ENCODE measurements at places on chromosomes 1 and 21.

GRCh38 chr1:201648066-201648906 lies 109.4 kb downstream of the NAV1 start:
- no peak for DNase-seq

DNA sequence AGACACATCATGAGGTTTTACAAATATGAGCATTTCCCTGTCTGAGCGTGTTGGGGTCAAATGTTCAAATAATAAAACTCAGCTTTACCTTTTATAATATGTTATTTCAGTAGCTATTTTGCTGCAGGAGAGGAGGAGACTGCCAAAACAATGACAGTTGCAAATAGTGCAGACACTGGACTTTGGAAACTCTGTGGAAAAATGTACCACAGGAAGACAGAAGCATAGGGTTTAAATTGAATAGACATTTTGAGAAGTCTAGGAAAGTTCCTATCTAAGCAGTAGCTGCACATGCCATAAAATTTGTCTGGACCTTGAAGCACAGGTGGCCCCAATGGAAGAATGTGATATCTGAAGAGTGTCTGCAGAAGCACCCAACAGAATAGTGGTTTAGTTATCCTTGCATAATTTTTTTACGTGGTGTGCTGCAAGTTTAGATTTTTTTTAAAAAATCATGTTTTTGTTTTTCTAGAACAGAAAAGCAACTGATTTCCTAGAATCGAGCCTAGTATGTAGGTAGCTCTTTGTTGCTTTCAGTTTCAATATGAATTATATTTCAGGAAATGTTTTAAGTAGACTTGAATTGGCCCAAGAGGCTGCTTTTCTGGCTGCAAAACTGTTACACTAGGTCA lies 14.0 kb upstream of the GBP5 start:
- DNase-seq, result no peak

GRCh38 chr1:125118147-125118993 lies 3933.6 kb downstream of the SRGAP2C start:
- DNase-seq, result no peak

DNA sequence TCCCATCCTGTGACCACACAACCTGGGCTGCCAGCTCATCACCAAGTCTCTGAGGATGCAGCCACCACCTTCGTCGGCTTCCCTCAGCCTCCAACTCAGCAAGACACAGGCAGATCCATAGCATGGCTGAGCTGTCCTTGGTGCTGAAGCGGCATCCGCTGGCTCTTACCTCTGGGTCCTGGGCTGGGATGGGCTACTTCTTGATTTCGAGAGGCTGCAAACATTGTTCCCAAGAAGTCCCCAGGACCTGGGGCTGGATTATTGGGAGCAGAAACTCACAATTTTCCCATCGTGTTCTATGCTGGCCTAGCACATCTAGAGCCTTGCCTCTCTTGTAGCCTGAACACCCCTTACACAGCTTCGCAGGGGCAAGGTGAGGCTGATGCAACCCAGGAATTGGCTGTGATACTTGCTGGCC lies 24.9 kb upstream of the C1QA start:
- peak; percentile 17 for DNase-seq

DNA sequence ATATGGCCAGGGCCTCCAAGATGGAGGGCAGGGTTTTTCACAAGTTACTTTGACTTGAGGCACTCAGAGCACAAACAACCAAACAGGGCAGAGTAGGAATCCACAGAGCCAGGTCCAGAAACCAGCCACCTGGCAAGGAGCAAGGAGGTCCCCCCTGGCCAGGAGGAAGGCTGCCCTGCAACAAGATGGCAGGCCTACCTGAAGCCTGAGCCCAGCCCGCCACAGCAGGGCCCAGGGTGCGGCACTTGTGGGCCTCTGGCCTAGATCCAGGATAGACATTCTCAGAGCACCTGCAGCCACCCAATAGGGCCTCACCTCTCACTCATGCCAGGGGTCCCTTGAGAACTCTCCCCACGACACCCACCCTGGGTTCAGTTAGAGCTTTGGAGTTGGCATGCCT lies 11.5 kb downstream of the SH3BGRL3 start:
- no peak for DNase-seq

GRCh38 chr1:100184536-100184935 lies 6.5 kb upstream of the LRRC39 start:
- no peak for DNase-seq

DNA sequence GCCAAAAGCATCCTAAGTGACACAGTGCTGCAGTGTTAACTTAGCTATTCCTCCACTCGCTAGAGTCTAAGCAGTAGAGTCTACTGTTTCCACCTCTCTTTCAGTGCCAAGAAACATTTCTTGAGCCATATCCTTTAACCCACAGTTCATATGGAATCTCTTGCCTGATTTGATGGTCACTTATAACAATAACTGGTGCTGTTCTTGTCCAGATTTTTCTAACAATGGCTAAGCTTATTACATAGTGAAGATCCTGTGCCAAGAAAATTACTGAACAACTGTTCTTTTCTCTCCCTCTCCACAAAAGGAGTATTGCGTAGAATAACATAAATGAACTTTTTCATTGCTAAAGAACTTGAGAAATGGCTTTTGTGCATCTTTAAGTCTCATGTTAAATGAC lies 121.3 kb downstream of the CDC7 start:
- no peak for DNase-seq

GRCh38 chr1:54516249-54516920 lies 31.6 kb upstream of the ACOT11 start:
- no peak for DNase-seq

DNA sequence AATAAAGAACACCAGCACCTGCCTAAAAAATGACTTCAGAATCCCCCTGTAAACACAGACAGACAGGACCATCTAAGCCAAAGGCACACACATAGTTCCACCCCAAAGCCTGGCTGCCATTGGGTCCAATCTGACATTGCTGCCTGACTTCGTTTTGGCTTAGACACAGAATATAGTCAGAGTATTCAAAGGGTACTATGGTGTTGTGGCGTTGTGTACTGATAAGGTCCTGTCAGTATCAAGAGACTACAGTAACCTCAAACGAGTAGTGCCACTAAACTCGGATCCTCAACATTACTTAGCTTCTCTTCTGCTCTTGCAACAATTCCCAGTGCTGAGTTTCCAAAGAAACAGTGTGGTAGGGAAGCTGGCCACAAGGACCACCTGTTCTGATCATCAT lies 169.3 kb upstream of the NR5A2 start:
- DNase-seq, result no peak

DNA sequence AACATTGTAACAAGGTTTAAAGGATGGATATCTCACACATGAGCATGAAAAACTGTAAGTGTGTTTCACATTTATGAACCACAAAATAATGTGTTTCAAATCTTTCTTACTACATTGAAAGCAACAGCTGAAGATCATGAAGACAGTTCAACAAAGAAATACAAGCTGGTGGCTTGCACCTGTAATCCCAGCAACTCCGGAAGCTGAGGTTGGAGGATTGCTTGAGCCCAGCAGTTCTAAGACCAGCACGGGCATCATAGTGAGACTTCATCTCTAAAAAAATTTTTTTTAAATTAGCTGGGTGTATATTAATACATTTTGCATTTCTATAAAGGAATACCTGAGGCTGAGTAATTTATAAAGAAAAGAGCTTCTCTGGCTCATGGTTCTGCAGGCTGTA lies 27.1 kb upstream of the C1orf198 start:
- no peak for DNase-seq

DNA sequence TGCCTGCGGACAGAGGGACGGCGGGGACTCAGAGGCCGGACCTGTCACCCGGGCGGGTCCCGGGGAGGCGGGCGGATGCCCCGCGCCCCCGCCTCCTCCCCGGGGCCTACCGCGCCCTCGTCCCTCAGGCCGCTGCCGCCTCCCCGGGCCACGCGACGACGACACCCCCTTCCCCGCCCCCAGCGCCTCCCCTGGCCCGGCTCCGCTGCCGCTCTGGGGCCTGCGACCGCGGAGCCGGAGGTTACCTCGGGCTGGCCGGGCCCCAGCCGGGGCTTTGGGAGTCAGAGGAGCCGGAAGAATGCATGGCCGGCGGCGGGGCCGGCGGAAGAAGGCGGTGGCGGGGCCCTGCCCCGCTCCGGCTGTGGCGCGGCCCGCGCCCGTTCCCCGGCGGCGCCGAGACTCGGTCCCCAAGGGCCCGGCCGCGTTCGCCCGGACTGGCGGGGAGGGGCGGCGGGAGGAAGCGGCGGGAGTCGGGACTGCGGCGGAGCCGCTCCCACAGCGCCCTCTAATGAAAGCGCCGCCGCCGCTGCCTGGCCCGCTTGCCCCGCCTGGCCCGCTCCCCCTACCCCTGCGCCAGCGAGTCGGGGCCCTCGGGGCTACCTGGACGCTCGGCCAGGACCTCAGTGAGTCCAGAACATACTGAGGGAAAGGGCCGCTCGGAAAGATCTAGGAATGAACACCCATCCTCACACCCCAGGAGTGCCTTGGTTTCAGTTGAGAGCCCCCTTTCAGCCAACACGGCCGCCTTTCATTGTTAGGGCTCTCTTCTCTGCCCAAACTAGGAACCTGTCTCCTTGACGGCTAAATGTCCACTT lies at the start of gene LPGAT1:
TSS of gene LPGAT1 (minus strand) at position 436 of the 815 bp plus-strand sequence. CDS start 1,467 bp downstream, outside the sequence.
- DNase-seq, result no peak

DNA sequence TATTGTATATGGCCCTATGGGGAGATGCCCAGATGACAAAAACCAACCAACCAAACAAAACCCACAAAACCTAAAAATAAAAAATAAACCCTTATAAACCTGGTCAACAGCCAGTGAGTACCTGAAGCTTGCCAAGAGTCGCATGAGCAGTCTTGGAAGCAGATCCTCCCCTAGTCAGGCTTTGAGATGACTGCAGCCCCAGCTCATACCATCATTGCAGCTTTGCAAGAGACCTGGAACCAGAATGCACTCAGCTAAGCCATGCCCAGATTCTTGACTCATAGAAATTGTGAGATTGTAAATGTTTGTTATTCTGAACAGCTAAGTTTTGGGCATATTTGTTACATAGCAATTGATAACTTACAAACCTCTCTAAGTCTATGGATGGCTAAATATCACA lies 326.8 kb downstream of the HLX start:
- no peak for DNase-seq

DNA sequence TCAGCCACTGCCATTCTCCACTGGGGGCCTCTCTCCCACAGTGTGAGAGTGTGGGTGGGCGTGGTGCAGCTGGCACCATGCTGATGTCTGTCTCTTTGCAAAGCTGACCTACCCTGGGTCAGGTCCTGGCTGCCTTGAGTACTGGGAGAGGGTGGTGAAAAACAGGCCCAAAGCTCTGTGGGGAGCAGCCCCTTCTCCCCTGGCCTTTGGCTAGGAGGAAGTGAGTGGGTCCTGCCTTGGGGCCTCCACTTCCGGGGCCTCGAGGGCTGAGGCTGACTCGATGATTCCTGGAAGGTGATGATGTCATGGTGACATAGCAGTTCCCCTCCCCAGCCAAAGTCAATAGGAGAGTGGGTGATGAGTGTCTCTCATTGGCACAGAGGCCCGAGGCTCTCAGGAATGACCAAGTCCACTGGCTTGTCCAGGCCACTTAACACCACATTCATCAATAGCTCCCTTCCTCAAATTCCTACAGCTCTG lies 53.0 kb downstream of the IER5 start:
- DNase-seq, result no peak

GRCh38 chr1:208606959-208607358 lies 362.8 kb upstream of the PLXNA2 start:
- no peak for DNase-seq

GRCh38 chr1:38071312-38072256 lies 25.0 kb upstream of the POU3F1 start:
- DNase-seq, result no peak

GRCh38 chr1:187433598-187433997 lies 604.8 kb downstream of the PLA2G4A start:
- DNase-seq, result no peak

DNA sequence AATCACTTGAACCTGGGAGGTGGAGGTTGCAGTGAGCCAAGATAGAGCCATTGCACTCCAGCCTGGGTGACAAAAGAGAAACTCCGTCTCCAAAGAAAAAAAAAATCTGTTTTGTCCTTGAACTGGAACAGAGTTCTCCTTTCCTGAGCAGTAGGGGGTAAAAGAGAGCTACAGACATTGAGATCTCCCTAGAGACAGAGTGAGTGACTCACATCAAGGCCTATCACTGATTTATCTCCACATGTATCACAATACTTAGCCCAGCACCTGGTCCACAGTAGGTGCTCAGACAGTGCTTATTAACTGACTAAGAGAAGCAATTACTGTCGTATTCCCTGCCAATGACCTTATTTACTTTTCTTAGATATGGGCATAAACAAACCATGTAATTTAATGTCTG lies 354.1 kb upstream of the C1orf87 start:
- no peak for DNase-seq

GRCh38 chr1:246002725-246003441 lies 504.2 kb downstream of the SMYD3 start:
- peak; percentile 76 for DNase-seq

- DNase-seq, result no peak
Measured at GRCh38 chr1:212528501-212528900, 80.1 kb upstream of the ATF3 start.

DNA sequence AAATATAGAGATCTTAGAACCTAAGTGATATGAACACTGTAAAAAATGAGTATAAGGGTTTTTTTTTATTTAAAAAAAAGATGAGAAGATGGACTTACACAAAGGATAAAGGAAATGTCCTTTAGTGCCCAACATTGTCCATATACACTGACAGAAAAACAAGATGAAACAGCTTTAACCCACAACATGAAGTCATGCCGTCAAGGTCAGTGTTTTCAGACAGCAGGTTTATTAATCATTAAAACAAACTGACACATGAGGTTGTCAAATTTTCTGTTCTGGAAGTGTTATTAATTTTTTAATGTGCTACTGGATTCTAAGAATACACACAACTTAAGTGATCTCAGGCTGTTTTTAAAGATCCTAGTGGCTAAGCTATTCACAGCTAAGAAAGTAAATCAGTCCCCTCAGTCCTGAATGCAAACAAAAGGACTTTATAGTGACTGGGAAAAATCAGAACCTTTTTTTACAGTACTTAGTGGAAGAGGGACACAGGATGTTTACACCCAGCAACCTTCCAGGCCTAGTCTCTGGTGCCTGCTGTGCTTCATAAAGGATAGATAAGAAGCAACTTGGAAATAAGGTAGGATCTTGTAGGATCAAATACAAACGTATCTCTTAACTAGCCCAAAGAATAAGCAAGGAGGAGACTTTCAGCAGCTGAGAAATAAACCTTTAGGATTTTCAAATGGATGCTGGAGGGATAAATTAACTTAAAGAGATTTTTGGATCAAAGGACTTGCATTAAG lies 21.9 kb upstream of the PKN2 start:
- DNase-seq, result no peak

DNA sequence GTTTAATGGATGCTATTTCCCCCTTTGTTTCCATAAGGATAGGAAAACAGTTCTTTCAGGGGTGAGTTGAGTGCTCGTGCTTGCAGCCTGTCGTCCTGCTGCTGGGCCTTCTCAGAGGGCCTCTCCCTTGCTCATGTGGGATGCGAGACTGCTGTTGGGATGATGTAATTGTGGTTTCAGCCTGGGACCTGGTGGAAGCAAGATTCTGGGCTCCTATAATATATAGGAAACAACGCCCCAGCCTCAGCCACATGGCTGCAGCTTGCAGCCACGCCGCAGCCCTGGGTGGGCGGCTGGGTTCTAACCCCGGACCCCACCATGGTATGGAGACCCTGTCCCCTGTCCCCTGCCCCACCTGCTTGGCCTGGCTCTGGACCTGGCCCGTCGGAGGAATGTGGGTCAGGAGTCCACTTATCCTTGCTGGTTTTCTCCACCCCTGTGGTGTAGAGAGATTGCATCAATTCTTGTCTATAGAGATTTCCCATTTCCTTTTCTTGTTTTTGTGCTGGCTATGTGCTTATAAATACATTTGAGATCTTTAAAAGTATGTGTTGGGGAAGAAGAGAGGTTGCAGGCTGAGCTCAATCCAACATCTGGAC lies 357.8 kb downstream of the SIPA1L2 start:
- no peak for DNase-seq

Data from smooth muscle cell of the brain vasculature (primary cell).